ENCODE measurements at places on chromosomes 6 and 20. TPM values are rescaled to one million over a fixed set of nuclear protein-coding genes. Genes with fewer than 3 reads are reported as not detected.

DNA sequence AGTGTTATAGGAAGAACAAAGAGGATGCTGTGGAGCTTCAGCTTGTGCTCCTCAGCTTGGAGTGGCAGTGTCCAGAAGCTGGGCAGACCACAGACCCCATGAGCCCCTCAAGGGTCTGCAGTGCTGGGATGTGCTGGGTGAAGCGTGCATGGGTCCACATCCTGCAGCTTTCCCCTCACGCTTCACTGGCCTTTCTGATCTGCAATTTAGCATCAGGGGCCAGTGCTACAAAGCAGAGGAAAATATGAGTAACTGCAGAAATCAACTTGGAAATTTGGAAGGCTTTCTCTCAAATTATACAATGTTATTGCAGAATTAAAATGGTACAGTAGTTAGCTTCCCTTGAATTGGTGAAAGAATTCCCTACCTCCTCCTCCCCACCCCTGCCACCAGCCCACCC is 10.1 kb downstream of the SLC17A4 start:
- no peak for DNase-seq
- no peaks in the 10 kb centered on the region for H3K27me3 ChIP-seq
- H3K36me3 ChIP-seq, result no peaks in the 10 kb centered on the region
- no peak overlapping the region for H3K27ac ChIP-seq
- no peak overlapping the region for H3K4me3 ChIP-seq

The DDAH2 gene
- total RNA-seq, result 101 TPM

The RMND1 gene
- total RNA-seq, result 28.6 TPM

DNA sequence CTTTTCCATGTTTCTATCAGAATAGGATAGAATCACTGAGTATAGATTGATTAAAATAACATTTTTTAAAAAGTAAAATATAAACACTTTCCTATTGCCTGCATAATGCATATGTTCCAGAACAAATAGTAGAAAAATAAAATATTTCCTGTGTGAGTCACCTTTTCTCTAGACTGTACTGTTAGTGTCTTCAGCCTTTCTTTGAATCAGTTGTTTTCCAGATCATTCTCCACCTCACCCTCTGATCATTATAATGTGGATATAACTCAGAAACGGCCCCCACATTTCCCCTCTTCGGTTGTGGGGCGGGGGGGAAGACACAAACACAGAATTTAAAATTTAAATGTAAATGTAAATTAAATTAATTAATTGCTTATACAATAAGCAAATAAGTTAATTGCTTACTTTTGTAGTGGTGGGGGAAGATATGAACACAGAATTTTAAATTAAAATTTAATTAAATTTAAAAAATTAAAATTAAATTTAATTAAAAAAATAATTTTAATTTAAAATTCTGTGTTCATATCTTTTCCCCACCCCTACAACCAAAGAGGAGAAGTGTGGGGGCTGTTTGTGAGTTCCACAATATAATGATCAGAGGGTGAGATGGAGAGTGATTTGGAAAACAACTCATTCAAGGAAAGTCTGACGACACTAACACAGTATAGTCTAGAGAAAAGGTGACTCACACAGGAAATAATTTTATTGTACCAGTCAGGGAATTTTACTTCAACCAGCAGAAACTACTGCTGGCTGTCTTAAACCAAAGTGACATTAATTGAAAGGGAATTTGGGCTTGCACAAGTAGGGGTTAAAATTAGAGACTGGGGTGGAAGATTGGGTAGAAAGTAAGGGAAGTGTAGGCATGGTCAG is 37.1 kb upstream of the PROKR2 start:
- H3K4me1 ChIP-seq, result no peaks in the 10 kb centered on the region
- H3K4me3 ChIP-seq, result no peak overlapping the region
- no peaks in the 10 kb centered on the region for H3K36me3 ChIP-seq
- DNase-seq, result no peak
- no peak overlapping the region for H3K27ac ChIP-seq
- peaks cover 3% of the 10 kb centered on the region for H3K27me3 ChIP-seq

The CGA gene
- 30.3 TPM for total RNA-seq

Measured in type B pancreatic cell (in vitro differentiated cells).